ENCODE measurements at places on chromosomes 16 and 17.

- no peak for DNase-seq
These were observed 180.3 kb upstream of the MYOCD start for GRCh38 chr17:12485361-12485906.

- DNase-seq: no peak
These were observed 22.3 kb upstream of the TIMP2 start for GRCh38 chr17:78947235-78948149.

DNA sequence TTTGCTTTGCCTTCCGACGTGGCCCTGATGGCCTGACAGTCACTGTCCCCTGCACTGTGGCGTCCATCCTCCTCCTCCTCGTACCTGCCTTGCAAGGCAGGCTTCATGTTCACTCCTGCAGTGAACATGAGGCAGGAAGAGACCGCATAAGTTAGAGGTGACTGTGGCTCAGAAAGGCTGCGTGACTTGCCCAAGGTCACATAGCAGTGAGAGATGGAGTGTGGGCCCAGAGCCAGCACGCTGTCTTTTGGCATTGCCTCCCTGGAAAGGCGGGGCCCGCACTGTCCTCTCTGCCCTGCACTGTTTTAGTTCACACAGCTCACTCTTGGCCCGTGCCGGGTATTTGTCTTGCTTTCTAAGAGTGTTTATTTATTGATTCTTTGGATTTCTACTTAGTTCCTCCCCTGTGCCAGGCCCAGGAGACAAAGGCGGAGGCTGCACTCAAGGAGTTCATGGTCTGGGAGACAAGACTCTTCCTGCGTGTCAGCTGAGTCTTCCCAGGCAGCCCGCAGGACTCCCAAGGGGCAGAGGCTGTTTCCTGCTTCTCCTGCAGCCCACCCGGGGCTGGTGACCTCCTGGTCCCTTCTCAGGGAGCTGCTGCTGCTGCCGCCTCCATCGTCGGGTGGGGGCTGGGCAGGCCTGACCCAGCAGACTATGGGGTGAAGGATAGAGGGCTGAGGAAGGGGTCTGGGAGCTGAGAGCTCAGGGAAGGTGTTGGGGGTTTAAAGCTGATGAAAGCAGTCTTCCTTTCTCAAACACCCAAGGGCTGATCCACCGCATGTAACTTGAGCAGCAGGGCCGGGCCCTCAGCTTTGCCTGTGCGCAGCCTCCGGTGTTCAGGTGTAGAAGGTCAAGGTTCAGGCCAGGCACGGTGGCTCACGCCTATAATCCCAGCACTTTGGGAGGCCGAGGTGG is 12.7 kb downstream of the CYGB start:
- no peak for DNase-seq

GRCh38 chr16:13012601-13013000 is 111.2 kb downstream of the SHISA9 start:
- no peak for DNase-seq

GRCh38 chr16:194516-194915 is 14.3 kb downstream of the HBQ1 start:
- no peak for DNase-seq

GRCh38 chr17:50554201-50554600 is 6.3 kb upstream of the CACNA1G start:
- DNase-seq: no peak

DNA sequence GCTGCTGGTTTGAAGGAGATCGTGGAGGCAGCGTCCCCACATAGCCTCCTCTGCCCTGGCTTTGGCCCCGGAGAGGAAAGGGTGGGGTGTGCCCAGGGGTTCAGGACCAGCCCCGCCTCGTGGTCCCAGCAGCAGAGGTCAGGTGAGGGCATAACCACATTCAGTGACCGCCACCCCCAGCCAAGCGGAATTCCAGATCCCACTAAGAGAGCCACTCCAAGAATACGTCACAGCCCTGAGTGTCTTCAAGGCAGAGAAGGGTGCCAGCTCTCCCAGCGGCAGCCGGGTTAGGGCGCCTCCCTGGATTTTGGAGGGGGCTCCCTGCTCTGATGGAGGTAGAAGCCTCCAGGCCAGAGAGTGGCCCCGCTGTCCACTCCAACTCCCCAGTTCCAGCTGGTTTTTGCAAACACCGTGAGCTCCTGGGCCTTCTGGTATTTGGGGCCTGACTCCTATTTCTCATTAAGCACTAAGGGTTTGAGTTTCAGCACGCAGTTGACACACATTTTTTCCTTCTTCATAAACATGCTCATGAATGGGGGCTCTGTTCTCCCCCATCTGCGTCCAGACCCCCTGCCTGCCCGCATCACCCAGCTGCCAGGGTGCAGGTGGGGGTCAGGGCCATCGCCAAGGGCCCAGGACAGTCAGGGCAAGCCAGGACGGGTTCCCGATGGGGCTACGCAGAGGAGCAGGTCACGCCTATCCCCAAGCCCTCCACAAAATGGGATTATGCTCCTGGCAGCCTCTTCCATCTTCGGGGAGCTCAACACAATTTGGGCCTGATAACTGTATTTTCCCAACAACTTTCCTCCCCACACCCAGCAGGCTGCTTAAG is 98.4 kb upstream of the PLCG2 start:
- DNase-seq: no peak

GRCh38 chr17:47732399-47733046 is 513 bp upstream of the TBX21 start:
- no peak for DNase-seq

GRCh38 chr16:87391324-87391949 is 699 bp upstream of the MAP1LC3B start:
- DNase-seq: no peak

GRCh38 chr16:66553223-66553622 is 847 bp downstream of the CKLF start:
- DNase-seq: no peak

GRCh38 chr16:89668790-89669158 is 11.1 kb downstream of the SPATA33 start:
- DNase-seq: no peak

DNA sequence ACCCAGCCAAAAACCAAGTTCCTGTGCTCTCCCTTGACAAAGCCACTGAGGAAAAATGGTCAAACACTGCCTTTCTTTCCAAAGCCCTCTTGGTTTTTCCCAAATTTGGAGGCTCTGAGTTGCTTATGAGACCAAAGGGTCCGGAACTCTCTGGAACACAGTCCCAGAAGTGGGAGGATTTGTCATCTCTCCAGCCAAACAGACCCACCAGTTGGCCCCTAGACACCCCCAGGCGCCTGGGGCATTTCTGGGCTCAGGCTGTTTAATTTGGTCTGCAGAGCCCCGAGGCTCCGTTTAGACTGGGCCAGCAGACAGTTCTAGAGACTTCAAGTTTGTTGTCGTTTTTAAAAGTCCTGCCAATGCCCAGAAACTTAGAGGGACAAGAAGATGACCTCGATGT is 239.1 kb downstream of the SEC14L1 start:
- no peak for DNase-seq
